H54 (cell line): ENCODE measurements at places on chromosomes 3 and 15.

DNA sequence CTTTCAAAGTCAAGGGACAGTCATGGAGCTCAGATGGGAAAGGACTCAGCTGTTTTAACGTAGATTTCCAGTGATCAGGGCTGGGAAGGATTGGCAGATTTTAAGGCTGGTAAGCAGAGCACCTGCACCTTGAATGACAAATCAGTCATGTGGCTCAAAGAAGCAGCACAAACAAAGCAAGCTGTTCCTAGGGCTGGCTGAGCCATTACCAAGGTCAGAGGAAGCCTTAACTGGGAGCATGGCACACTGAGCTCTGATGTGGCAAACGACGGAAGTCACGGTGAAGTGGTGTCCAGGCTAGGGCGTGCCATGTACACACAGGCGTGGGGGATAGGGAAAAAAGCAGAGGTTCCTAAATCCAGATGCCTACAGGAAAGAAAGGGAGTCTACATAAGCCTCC, 84.6 kb upstream of the PFN2 start:
- DNase-seq: no peak

- no peak for DNase-seq
These were observed 281.9 kb downstream of the OCA2 start for GRCh38 chr15:27817258-27817657.

- DNase-seq: no peak
These were observed 66.7 kb downstream of the MEF2A start for GRCh38 chr15:99632521-99632920.

- no peak for DNase-seq
These were observed 56.5 kb downstream of the ACAD9 start for GRCh38 chr3:128935922-128936321.

- no peak for DNase-seq
These were observed 62.3 kb downstream of the TMEM39A start for GRCh38 chr3:119401069-119401468.

GRCh38 chr15:96125721-96126415, 204.6 kb upstream of the NR2F2 start:
- no peak for DNase-seq

DNA sequence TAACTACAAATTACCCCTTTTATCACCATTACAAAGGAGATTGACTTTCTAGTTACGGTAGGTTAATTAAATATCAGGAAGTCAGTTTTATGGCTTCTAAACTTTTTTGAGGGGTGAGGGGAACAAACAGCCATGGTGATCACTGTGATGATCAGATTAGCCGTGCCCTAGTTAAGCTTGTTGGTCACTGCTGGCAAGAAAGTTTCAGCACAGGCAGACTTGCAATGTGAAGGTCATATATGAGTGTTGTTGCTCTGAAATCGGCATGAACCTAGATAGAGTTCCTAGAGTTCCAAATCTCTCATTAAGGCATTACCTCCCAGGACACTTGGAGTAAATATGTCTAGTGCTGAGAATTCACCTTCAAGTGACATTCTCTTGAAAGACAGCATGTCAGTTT, 156.6 kb downstream of the GHSR start:
- DNase-seq: no peak

DNA sequence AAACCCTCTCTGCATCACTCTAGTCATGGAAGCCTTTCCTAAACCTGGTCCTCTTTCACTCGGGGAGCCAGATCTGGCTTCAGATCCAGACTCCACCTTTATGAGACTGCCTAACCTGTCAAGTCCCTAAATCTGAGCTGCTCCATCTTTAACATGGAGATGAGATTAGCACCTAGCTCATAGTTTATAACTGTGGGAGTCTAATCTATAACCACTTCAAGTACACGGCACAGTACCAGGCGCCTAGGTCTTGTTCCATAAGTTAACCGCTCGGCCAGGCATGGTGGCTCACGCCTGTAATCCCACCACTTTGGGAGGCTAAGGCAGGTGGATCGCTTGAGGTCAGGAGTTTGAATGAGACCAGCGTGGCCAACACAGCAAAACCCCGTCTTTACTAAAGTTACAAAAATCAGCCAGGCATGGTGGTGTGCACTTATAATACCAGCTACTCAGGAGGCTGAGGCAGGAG, 30.3 kb downstream of the TPM1 start:
- no peak for DNase-seq

DNA sequence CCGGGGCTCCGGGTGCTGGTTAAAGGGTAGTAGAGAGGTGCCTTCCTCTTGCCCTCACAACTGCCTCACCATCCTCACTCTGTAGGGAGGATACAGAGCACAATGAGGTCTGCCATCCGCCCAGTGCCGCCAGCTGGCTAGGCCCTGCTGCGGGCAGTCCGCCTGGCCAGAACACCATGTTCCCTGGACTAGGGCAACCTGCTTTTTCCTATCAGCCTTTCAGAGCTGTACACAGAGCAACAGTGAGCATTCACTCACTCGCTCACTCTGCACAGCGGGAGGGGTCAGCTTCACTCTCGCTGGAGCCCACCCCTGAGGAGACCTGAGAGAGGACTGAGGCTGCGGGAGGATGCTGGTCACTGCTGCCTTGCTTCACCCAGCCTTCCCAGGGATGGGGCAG, 218.7 kb upstream of the CHRNA7 start:
- no peak for DNase-seq

DNA sequence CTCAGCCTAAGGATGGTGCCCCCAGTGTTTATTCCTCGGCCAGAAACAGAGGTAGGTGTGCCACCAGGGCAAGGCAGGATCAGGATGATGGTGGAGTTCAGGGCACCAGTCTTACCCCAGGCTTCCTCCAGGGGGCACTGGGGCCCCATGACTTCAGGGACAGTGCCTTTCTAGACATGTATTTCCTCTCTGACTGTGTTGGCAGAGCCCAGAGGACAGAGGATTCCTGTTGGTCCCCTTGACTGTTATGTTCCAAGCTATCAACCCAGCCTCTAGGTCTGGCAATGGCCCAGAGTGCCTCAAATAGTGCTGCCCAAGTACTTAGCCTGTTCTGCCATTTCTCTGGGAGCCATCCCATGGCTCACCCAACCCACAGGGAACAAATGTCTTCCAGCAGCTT, 2.8 kb downstream of the HEMK1 start:
- peak; percentile 75 for DNase-seq

- no peak for DNase-seq
These were observed 170.5 kb downstream of the SLCO3A1 start for GRCh38 chr15:92023965-92024364.

- DNase-seq: no peak
These were observed 3.6 kb upstream of the RBMS3 start for GRCh38 chr3:29277249-29277648.

- no peak for DNase-seq
These were observed 107.9 kb downstream of the ATG7 start for GRCh38 chr3:11379824-11380701.

DNA sequence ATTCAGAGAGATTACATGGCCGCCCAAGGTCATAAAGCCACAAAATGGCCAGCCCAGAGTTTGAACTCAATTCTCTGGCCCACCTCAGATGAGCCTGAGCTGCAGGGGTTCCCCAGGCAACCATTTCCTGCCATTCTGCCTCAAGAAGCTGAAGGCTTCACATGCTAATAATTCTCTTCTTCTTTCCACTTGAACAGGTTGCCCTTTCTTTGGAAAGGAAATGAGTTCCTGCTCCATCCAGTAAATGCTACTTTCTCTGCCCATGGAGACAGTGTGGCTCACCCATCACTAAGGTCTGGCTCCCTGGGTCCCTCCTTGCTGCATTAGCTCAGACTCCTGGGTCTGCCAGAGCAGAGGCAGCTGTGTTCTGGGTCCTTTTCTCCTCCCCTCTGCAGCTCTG, 48.2 kb downstream of the TRIM42 start:
- no peak for DNase-seq

GRCh38 chr3:42080453-42080872, 10.7 kb upstream of the TRAK1 start:
- peak; percentile 61 for DNase-seq

DNA sequence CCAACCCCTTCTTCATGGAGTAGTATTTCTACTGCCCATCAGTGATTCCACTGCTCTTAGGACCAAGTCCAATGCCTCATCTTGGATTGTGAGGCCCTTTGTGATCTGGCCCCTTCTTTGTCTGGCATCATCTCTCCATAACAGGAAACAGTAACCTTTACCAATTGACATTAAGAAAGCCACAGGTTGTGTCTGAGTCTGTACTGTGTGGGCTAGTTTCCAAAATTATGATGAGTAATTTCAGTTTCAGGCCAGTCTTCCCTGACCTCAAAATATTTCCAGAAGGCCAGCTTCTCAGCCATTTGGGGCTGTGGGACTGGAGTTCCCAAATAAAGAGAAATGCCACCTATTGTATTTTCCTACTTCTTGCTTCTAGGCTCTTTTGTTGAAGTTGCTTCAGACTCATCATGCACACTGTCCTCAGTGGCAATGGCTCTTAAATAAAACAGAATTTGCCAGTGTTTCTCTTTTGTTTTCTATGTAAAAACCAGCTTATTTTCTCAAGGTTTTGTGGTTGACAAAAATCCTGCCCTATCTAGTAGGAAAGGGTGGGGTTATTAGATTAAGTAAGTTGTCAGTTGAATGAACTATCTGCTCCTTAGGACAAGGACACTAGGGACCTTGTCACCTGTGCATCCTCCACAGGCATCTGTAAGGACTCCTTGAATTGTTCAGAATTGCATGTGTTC, 47.0 kb upstream of the ACKR4 start:
- peak; percentile 11 for DNase-seq

- DNase-seq: no peak
These were observed 89.3 kb downstream of the SLCO3A1 start for GRCh38 chr15:91942720-91943394.

- DNase-seq: no peak
These were observed 114.8 kb downstream of the WDR72 start for GRCh38 chr15:53644660-53645059.

GRCh38 chr3:27681249-27681748, 40.8 kb downstream of the EOMES start:
- DNase-seq: peak; percentile 35

- no peak for DNase-seq
These were observed 29.8 kb upstream of the PRR23E start for GRCh38 chr3:127162947-127163645.

- DNase-seq: no peak
These were observed 11.2 kb upstream of the SCAPER start for GRCh38 chr15:76916369-76916768.

DNA sequence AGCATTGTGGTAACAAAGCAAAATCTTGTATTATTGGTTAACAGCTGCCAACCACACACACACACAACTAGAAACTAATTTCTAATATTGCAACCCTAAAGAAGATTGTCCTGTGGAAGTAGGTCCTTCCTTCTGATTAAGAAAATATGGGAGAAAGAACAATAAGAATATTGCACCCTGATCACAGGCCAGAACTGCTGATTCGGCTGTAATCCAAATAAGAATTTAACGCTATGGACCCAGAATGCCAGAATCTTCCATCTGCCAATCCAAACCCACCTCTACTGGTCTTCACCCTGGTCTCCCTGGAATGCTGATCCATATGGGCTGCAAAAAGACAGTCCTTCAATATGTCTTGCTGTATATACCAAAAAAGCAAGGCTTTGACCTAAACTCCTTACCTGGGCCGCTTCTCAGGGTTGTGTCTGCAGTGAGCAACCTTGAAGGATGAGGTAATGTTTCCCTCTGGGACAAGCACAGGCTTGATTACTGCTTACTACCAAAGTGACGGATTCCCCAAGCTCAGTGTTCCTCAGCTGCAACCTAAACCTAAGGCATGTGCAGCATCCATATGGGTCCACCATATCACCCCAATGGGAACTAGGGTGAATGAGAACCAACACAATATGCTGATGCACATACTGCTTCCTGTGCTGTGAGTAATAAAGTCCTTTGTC, 8.0 kb downstream of the CCDC14 start:
- no peak for DNase-seq
